ENCODE measurements at places on chromosomes 11 and 22.

GRCh38 chr11:111935317-111936039, 1.7 kb upstream of the DIXDC1 start:
- DNase-seq, result peak; percentile 8

GRCh38 chr22:28986366-28986765, 75.3 kb downstream of the C22orf31 start:
- DNase-seq, result no peak

DNA sequence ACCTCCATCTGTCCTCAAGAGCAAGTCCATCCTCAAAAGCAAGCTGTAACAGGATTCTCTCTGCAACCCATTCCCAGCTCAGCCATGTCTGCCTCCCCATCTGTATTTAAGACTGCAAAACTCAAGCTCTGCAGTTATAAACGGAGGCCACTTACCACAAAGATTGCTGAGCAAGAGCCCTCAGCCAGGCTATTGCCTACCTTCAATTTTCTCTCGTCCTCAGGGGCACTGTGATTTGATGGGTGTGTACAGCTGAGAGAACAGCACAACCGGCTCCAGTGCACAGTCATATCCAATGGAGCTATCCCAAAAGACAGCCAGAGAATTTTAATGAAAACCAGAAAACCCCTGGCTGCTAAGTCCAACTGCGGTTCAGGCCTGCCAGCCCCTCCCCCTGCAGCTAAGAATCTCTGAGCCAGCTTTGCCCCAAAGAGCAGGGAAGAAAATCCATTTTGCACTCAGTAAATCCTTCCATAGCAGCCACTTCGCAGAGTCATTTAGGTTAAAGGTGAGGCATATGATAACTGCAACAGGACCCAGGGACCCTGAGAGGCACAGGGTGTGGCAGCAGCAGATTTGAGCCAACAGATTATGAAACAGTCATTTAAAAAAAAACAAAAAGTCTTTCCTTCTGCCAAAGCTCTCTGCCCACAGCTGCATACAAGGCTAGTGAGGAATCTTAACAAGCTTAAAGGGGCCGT, 37.6 kb downstream of the RAB30 start:
- peak; percentile 83 for DNase-seq

GRCh38 chr22:50687829-50688228, 15.2 kb downstream of the SHANK3 start:
- DNase-seq, result no peak

All from LoVo (cell line).